ENCODE measurements at places on chromosomes 7 and 10. TPM values are rescaled to one million over a fixed set of nuclear protein-coding genes. Genes with fewer than 3 reads are reported as not detected.

The APBB1IP gene
- total RNA-seq = 3.3 TPM

The SPDYE1 gene
- total RNA-seq = not detected

The FAM13C gene
- 12.4 TPM for total RNA-seq

The VPS26A gene
- 30.6 TPM for total RNA-seq

The IL2RA gene
- total RNA-seq = 0.63 TPM

DNA sequence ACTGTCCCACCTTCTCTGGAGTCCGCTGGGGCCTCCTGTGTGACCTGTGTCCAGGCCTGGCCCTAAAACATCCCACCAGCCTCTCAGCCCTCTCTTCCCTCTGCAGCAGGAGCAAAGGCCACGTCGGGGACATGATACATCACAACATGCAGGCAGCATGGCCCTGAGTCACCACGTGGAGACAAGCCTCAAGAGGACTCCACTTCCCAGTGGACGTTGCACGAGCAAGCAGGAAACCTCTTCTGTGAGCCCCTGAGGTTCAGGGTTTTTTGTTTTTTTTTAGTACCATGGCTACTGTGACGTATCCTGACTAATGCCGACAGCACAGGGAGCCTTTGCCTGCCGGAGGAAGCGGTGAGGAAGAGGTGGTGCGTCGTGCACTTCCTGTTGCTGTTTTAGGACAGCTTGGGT, 165.9 kb downstream of the DNAJB6 start:
- peak; percentile 56 for DNase-seq

- DNase-seq = no peak
Observed at GRCh38 chr7:37342688-37343471, 105.8 kb downstream of the ELMO1 start.

- no peak for DNase-seq
Observed at GRCh38 chr10:6136215-6137201, 47.7 kb downstream of the RBM17 start.

- no peak for DNase-seq
Observed at GRCh38 chr7:72335561-72336381, 76.4 kb downstream of the CALN1 start.

GRCh38 chr7:70618020-70618551, 513.9 kb upstream of the GALNT17 start:
- no peak for DNase-seq
